Uterus (tissue), 4 donors: ENCODE measurements at places on chromosomes 12 and 14.

DNA sequence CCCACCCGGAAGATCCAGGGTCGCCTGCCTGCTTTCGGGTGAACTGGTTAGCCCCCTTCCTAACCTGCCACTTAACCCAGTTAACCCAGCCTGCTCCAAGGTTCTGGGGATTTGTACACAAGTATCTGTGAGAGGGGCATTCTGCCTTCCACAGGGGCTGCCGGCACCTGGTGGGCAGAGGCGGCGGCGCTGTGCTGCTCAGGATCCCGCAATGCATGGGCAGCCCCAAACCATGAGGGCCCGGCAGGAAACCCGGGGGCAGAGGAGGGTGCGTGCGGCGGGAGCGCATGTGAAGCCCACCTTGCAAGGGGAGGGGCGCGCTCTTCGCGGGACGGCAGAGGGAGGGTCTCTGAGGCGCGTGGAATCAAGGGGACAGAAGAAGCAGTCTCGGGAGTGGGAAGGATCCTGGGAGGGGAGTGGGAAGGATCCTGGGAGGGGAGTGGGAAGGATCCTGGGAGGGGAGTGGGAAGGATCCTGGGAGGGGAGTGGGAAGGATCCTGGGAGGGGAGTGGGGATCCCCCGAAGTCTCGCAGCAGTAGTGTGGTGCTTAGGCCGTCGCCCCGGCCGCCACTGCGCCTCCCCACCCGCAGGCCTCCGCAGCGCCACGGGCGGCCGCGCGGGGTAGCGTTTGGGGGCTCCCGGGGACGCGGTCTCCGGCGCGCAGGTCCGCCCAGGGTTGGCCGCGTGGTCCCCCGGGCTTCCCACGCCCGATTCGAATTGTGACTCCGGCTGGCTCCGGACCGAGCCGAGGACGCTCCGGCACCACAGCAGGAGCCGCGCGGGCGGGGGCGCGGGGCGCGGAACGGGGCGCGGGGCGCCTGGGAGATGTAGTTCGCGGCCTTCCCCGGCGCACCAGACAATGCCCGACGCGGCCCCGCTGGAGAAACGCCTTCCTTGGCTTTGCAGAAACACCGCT is 4.9 kb upstream of the MTA1 start:
- peak overlapping the region; percentile 68 for H3K27ac ChIP-seq
- H3K36me3 ChIP-seq, result no peaks in the 10 kb centered on the region
- H3K4me1 ChIP-seq, result peaks cover 7% of the 10 kb centered on the region
- H3K4me3 ChIP-seq, result peak overlapping the region; percentile 24

DNA sequence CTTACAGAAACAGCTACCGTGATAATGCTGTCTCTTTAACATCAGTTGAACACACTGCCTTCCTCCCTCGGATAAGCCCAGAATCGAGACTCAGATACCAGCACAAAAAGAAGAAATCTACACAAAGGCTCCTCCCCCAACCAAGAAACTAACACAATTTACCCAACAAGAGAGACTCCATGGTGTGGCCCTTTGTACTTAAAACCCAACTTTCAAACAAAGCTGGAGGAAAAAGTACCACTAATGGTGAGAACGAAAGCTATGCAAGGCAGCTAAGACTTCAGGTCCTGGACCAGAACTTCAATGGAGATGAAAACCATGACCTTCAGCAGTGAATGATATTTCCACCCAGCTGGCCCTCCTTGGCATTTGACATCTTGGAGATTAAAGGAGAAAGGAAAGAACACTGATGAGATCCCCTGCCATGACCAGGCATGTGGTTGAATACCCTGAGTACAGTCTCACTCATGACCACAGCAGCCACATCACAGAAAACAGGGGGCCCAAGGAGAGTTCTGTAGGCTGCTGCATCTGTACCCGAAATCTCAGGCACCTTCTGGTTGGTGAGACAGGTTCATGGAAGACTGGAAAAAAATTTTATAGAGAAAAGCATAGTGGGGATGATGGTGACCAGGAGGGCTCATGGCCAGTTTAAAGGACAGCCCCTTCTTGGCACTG is 36.7 kb downstream of the RBM19 start:
- no peaks in the 10 kb centered on the region for H3K36me3 ChIP-seq
- no peak overlapping the region for H3K4me3 ChIP-seq
- no peak overlapping the region for H3K27ac ChIP-seq
- no peak for DNase-seq

DNA sequence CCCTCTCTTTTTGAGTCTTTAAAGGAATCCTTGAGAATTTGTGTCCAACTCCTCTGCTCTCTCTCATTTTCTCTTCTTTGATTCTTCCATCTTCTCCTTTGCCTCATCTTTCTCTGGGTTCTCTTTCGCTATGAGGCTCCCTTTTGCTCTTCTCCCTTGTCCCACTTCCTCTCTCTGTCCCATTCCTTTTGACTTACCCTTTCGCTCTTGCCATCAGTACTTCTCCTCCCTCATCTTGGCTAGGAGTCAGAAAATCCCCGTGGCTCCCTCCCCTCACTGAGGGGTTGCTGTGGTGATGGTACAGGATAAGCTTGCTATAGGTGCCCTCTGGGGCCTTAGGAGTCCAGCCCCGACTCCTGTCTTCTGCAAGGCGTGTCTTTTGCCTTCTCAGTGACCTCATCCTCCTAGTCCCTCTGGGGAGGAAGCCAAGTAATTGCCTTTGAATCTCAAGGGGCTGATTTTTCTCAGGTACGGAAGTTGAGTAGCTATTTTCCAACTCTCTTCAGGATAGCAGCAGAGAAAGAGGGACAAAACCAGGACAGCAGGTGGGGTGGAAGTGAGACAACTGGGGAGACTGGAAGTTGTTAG is 6.4 kb downstream of the PDE1B start:
- H3K4me1 ChIP-seq, result no peaks in the 10 kb centered on the region
- no peak for DNase-seq
- H3K27me3 ChIP-seq, result no peaks in the 10 kb centered on the region
- H3K4me3 ChIP-seq, result no peak overlapping the region

DNA sequence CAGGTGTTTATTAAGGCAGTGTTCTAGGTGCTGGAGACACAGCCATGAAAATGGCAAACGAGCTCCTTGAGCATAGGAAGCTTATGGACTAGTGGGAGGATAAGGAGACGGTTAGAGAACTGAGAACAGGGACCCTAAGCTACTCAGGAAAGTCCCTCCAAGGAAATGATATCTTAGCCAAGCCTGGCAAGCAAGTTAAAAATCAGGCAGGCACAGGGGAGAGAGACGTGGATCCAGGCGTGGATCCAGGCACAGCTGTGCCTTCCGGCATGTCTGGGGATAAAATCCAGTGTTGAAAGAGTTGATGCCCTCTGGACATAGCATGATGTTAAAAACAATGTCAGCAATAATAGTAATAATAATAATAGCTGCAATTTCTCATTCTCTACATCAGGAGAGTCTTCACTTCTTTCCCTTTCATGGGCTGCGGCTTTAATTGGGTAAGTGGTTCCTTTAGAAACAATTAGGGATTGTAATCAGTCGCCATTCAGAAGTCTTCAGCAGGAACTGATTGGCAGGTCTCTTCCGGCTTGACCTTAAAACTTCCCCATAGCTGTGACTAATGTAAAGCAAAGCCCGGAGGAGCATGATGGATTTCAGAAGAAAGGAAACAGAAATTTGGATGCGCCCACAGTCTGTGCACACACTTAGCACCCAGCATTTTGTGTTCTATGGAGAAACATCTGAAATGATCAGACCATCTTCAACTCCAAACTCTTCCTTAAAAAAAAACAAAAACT is 230.2 kb downstream of the SLC41A2 start:
- no peaks in the 10 kb centered on the region for H3K4me1 ChIP-seq
- H3K27ac ChIP-seq, result no peak overlapping the region

DNA sequence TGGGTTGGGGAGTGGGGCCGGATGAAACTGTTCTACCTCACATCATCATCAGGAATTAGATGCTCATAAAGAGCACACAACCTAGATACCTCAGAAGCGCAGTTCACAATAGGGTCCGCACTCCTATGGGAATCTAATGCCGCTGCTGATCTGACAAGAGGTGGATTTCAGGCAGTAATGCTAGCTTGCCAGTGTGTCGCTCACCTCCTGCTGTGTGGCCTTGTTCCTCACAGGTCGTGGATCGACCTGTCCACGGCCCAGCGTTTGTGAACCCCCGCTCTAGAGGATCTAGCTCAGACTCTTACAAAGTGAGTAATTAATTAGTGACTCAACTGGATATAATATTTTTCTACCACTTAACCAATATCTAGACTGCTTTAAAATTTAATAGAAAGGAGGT is 5.8 kb downstream of the PPP1R12A start:
- H3K27ac ChIP-seq, result no peak overlapping the region
- H3K4me1 ChIP-seq, result no peaks in the 10 kb centered on the region
- no peaks in the 10 kb centered on the region for H3K27me3 ChIP-seq
- H3K4me3 ChIP-seq, result no peak overlapping the region

GRCh38 chr14:65002586-65003210 is 16.0 kb downstream of the FNTB start:
- H3K27ac ChIP-seq, result peak overlapping the region; percentile 68
- no peak for DNase-seq
- no peaks in the 10 kb centered on the region for H3K4me1 ChIP-seq
- no peaks in the 10 kb centered on the region for H3K27me3 ChIP-seq
- no peak overlapping the region for H3K4me3 ChIP-seq

DNA sequence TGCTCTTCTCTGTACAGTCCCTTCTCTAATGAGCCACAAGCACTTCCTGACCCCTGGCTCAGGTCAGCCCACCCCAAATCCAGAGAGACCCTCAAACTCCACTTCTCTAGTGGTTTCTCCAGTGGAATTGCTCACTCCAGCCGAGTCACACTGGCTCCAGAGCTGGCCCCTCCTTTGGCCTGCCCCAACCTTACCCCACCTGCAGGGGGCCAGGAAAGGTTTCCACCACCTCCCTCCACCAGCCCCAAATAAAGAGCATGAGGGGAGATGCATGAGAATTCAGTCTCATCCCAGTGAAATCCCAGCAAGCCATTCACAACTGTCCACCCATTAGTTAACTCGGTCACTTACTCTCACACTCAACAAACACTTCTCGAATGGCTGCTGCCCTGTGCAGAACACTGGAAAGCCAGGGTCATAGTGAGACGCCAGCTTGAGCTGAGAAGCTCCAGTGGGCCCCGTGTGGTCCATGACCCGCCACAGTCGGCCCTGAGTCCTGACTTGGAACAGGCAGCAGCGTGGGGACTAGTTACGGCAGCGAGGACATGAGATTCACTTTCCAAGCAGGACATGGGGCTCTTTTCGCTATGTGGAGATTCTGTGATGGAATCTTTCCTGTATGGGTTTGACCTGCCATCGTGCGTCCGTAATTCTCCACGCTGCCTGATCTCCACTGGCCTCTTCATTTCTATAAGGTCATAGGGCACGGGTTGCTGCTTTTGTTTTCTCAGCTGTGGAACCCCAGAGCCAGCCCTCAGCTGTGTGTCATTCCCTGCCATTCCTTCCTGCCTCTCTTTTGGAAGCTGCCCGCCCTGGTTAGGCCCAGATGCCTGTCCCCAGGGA is 44.2 kb downstream of the SLC6A12 start:
- DNase-seq, result no peak
- no peaks in the 10 kb centered on the region for H3K27me3 ChIP-seq
- H3K27ac ChIP-seq, result no peak overlapping the region
- H3K36me3 ChIP-seq, result no peaks in the 10 kb centered on the region
- no peak overlapping the region for H3K4me3 ChIP-seq

DNA sequence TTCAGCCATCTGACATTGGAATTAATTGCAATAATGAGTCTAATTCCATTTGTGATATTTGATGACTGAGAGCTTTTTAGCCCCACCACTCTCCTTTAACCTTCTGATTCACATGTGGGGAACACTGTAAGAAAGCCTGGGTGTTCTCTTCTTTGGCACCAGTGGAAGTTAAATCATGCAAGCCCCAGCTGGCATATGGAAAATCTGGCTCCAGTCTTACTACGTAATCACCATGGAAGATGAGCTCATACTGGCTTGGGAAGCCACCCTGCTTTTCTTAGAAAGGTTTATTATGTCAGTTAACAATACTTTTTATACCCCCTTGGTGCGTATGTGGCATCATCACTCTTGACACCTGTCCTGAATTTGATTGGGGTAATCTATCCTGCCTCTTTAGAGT is 479.3 kb downstream of the SLC16A7 start:
- no peaks in the 10 kb centered on the region for H3K36me3 ChIP-seq
- no peak for DNase-seq
- H3K27me3 ChIP-seq, result no peaks in the 10 kb centered on the region
- H3K4me3 ChIP-seq, result no peak overlapping the region

DNA sequence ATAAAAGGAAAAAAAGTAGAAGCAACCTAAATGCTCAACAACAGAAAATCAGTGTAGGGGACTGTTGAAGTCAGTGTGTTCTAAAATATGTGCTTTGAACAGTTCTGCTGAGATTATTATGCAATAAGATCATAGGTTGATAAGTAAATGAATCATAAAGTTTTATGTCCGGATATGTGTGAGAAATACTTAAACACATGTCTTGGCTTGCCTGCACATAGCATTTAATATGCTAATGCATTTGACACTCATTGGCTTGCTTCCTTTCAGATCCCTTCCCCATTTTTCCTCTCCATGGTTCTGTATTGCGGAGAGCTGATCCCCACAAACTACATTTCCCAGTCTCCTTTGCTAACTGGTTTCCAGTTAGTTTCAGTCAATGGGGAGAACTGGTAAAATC is 573.8 kb upstream of the TBX3 start:
- DNase-seq, result no peak
- H3K4me1 ChIP-seq, result no peaks in the 10 kb centered on the region
- no peaks in the 10 kb centered on the region for H3K36me3 ChIP-seq
- H3K27me3 ChIP-seq, result no peaks in the 10 kb centered on the region
- H3K27ac ChIP-seq, result no peak overlapping the region
- H3K4me3 ChIP-seq, result no peak overlapping the region

DNA sequence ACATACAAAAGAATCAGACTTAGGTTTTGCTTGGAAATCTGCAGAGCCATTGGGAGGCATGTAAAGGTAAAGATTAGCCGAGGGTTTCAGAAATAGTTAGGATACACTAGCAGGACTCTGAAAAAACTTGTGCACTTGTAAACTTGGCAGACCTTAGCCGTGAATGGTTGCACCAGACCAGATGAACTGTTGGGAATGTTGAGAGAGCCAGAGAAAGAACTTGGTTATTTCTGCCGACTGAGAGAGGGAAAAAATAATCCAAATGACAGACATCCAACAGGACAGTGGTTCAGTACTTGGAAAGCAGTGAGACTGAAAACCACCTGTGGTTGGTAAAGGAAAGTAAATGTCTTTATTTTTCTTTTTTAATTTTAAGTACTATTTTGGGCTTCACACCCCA is 222.5 kb upstream of the DDHD1 start:
- H3K27me3 ChIP-seq, result no peaks in the 10 kb centered on the region
- DNase-seq, result no peak
- no peaks in the 10 kb centered on the region for H3K4me1 ChIP-seq
- H3K27ac ChIP-seq, result no peak overlapping the region

- no peaks in the 10 kb centered on the region for H3K36me3 ChIP-seq
- H3K4me3 ChIP-seq, result no peak overlapping the region
- H3K27ac ChIP-seq, result no peak overlapping the region
- no peak for DNase-seq
- H3K27me3 ChIP-seq, result no peaks in the 10 kb centered on the region
- H3K4me1 ChIP-seq, result no peaks in the 10 kb centered on the region
These were observed 30.3 kb downstream of the HIP1R start for GRCh38 chr12:122865268-122866231.
